Activated T-cell treated with anti-CD3 and anti-CD28 coated beads, Interleukin-2, amount 50 U/mL, for 48 hours (primary cell): ENCODE measurements at places on chromosomes 13 and 19.

GRCh38 chr19:49502866-49503581 is 6.8 kb downstream of the RPS11 start:
- peak; percentile 53 for DNase-seq

DNA sequence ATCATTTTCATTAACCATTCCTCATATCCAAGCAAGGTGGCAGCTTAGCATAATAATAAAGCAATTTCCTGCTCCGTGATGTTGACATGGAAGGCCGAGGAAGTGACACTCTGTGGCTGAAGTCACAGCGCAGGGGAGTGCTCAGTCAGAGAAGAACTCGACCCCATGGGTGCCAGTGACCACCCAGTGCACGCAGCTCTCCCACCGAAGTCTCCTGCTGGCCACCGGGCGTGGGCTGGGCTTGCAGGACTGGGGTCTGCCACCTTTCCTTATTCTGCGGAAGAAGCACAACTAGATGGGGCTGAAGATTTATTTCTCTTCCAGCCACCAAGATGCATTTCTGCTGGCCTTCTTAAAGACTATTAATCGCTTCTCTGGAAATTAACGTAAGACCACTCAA is 132.1 kb upstream of the SPACA7 start:
- no peak for DNase-seq

GRCh38 chr13:62512194-62513141 is 1096.8 kb upstream of the PCDH20 start:
- peak; percentile 17 for DNase-seq

GRCh38 chr19:50983625-50984292 is at the start of gene KLK7:
KLK7 (minus strand) TSS chr19:50983917; CDS start chr19:50982399, 1,518 bp downstream.
- no peak for DNase-seq

- no peak for DNase-seq
These were observed 2818.6 kb upstream of the PCDH20 start for GRCh38 chr13:64234255-64234654.

- no peak for DNase-seq
These were observed 78.4 kb downstream of the FAM216B start for GRCh38 chr13:42859760-42860159.

DNA sequence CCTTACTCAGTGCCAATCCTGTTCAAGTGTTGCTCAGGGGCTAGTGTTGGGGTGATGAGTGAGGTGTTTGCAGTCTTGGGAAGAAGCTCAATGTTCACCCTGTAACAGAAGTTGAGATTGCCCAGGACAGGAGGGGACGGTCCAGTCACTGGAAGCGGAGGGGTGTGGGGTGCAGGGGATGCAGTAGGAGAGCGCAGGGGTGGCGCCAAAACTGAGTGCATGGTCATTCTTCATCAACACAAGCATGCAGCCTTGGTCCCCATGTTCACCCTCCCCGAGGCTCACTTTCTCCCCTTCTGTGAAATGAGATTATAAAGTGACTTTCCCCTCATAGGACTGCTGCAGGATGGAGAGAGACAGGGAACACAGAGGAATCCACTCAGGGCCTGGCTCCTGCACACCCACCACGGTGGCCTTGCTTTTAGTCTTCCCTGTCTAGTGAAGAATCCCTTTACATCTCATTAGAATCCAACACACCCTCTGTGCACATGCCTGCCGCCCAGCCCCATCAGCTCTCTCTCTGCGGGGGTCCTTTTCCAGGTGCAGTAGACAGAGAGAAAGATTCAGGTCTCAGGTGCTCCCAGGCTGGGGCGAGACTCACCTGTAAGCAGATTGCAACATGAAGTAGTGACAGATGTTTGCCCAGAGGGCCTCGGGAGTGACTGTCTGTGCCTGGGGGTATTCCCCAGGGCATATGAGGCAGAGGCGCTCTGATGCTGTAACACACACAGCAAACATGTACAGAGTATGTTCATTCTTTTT is 93.2 kb downstream of the TSHZ3 start:
- DNase-seq, result no peak

DNA sequence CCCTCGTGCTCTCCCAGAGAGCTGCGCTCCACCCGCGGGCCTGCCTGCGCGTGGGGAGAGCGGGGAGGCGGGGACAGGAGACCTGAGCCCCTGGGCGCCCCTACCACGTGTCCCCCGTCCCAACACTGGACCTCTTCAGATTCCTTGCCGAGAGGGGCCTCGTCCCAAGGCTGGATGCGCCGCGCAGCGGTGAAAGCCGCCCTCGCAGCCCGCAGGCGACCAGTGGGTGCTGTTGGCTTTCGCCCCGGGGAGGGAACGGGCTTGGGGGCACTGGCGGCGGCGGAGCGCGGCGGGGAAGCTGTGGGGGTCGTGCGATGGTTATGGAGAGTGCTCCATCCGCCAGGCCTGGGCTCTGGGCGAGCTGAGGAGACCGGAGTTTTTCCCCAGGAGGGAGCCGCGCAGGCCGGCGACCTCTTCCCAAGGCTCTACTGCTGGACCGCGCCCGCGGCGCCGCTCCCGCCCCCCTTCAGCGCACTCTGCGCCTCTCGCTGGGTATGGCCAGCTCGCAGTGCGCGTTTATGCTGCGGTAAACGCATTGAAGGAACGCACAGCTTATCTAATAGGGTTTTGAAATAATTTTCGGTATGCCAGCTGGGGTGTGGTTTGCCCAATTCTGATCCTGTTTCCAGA is 17.2 kb upstream of the RNF17 start:
- DNase-seq, result peak; percentile 51

- no peak for DNase-seq
These were observed 4.6 kb upstream of the SLC25A42 start for GRCh38 chr19:19059018-19059836.

GRCh38 chr13:52739468-52740071 is at the start of gene CNMD:
CNMD (minus strand) TSS chr13:52739820; CDS start chr13:52739701, 119 bp downstream.
- DNase-seq, result no peak

- no peak for DNase-seq
These were observed 33.0 kb downstream of the GPR12 start for GRCh38 chr13:26727633-26728032.

DNA sequence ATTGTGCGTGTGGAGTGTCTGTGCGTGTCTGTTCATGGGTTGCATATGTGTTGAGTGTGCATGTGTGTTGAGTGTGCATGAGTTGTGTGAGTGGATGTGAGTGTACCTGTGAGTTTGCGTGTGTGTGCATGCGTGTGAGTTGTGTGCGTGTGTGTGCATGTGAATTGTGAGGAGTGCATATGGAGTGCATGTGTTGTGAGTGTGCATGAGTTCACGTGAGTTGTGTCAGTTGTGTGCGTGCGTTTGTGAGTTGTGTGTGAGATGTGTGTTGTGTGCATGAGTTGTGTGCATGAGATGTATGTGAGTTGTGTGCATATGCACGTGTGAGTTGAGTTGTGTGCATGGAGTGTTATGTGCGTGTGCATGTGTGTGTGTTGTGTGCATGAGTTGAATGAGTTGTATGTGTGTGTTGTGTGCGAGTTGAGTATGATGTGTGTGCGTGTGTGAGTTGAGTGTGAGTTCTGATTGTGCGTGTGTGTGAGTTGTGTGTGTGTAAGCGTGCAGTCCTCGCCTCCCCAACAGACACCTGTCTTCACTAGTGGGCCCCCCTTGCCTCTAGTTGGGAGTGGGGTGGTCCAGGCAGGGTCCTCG is 29.3 kb downstream of the TFDP1 start:
- no peak for DNase-seq

DNA sequence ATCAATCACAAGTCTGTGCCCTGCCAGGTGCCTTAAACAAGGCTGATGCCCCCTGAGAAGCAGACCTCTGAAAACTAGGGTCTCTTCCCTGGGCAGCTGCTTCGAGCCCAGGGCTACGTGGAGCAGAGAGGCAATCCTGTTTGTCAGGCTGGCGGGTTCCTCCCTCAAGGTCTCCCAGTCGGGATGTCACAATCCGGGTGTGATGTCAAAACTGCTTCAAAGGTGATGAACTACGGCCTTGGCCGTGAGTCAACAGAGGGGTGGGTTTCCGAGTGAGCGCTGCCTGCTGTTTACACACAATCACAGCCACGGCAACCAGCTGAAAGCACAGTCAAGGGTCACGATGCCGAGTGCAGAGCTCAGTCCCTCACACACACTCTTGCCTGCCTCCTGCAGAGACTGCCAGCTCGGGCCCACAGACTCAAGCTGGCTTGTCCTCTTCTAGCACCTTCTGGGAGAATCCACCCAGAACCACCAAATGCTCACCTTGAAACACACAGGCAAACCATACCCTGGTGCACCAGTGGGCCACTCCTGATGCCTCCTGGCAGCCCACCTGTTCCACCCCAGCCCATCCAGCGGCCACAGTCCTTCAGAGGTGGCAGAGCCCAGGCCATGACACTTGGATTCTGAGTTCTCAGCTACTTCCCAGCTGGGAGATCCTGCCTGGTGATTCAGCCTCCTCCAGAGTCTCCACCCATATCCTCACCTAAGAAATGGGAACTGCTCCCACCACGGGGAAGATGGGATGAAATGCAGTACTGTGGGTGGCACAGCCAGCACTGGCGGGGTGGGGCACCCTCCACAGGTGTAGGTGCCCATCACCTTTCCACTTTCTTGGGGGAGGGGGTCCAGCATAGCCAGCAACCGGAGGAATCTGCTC is 6.8 kb downstream of the ELL start:
- DNase-seq, result no peak

GRCh38 chr13:66844933-66845332 is 385.2 kb downstream of the PCDH9 start:
- DNase-seq, result no peak

- DNase-seq, result no peak
These were observed 2.7 kb downstream of the SIX5 start for GRCh38 chr19:45766296-45766868.

- peak; percentile 78 for DNase-seq
These were observed 27.6 kb downstream of the ZNF607 start for GRCh38 chr19:37691881-37692504.

GRCh38 chr19:33264881-33265445 is 37.4 kb downstream of the CEBPA start:
- DNase-seq, result no peak

GRCh38 chr19:34305221-34306083 is 51.1 kb downstream of the GARRE1 start:
- no peak for DNase-seq

DNA sequence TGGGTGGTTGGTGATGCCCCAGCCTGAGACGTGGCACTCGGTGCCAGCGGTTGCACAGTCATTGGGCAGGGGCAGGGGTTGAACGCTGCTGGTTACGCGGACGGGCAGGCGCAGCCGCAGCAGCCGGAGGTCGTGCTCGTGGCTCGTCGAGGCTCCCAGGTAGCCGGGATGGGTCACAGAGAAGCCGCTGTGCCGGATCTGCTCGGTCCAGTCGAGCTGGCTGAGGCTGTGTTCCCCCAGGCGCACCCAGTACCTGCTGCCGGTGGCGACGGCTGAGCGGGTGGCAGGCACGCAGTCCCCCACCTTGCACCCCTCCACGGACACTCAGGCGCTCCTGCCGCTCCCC is 2.9 kb downstream of the KLK12 start:
- DNase-seq, result no peak

DNA sequence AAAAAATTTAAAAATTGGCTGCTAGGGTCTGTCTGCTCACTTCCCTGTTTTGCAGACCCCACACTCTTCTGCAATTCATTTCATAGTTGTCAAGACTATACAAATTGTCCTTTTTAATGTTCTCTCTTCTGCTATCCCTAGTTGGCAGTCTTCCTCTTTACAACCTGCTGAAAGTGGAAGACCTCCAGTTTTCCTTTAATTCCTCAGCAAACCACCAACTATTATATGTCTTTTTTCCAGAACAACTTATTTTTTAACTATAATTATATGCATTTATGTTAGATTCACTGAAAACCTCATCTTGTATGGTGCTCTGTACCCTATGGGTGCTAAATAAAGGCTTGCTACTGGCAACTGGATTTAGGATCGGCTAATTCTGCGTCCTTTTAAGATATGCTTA is 1.1 kb upstream of the PHF11 start:
- DNase-seq, result no peak

GRCh38 chr13:67223024-67223423 is 7.1 kb downstream of the PCDH9 start:
- no peak for DNase-seq
